WERI-Rb-1 (cell line): ENCODE measurements at places on chromosomes 3 and 15.

- no peak for DNase-seq
These were observed 33.1 kb downstream of the CEP152 start for GRCh38 chr15:48777645-48778330.

GRCh38 chr3:187978433-187979011 lies 175.4 kb upstream of the LPP start:
- no peak for DNase-seq

GRCh38 chr3:172856795-172857742 lies 106.5 kb downstream of the ECT2 start:
- DNase-seq, result no peak

DNA sequence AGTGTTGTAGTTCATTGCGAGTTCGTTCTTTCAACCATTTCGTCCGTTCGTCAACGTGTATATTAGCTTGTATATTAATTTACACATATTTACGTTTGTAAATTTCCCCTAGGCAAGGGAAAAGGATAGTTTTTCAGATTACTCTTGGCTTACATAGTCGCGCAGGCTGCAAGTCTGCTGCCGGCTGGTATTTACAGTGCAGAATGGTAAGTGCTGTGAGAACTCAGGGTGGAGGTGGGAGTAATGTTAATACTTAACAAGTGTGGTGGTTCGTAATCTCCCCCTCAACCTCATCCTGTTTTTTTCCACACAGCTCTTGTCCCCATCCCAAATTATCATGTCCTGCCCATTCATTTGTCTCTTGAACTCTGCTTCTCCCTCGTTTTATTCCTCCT lies 766 bp downstream of the FAM98B start:
- no peak for DNase-seq

DNA sequence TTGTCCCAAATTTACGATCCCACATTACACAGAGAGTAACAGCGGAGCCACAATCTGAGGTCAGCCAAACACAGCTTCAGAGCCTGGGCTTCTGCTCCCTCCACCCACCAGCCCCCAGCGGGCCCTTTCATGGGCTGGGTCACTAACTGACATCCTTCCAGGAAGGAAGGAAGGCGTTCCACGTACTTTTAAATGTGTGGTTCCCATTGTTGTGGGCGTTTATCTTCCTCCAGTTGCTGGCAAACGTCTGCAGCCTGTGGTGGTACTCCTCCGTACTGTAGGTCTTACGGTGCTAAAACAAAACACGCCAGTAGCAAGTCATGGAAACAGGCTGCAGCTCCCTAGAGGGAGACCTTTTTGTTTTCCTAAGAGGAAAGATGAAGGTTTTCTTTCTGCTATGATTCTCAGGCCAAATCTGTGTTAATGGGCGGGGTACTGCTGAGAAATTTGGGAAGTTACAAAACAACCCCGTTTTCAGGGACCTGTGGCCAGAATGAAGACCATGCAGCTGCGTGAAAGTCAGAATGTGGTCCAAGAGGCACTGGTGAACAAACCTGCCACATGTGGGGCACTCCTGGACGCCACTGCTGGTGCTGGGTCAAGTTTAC lies 7.6 kb downstream of the CTSH start:
- DNase-seq, result no peak
